ENCODE measurements at places on chromosomes 4 and X.

DNA sequence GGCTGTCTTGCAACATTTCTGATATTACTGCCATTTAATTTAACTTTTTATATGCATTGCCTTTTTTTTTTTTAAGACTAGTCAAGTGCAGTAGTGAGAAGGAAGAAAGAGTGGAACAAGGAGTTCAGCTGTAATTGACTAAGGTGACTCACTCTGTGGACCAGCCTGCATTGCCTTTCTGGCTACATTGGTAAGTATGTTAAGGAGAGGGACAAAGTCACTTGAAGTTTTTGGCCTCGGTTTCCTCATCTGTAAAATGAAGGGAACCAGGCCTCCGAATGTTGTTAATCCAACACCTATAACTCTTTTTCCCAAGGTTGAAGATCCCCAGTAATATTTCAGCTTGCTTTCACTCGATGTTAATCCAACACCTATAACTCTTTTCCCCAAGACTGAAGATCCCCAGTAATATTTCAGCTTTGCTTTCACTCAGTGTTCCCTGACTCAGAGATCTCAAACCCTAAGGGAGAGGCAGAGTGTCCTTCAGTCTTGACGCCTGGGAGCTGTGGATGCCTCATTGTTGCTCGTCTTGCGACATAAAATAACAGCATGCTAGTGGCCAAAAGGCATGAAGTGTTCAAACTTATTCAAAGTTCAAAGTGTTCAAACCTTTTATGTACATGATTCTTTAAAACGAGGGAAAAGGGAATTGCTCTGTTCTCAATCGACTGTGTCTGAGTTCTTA is 102.0 kb downstream of the SORBS2 start:
- no peak for DNase-seq

DNA sequence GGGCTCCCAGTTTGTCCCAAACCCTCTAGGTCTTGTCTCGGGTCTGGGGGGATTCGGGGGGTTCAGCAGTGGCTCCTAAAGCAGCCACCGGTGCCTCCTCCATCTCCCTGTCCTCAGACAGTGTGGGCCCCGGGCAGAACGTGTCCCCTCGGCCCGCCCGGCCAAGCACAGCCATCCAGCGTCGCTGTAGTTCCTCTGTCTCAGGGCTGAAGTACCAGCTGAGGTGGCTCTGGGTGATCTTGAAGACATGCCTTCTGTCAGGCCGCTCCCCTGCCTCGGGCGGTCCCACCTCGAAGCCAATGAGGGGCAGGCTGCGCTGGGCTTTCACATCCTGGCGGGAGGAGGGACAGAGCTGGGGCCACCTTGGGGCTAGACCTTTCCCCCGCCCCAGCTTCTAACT is 5.9 kb downstream of the TSR2 start:
- no peak for DNase-seq

DNA sequence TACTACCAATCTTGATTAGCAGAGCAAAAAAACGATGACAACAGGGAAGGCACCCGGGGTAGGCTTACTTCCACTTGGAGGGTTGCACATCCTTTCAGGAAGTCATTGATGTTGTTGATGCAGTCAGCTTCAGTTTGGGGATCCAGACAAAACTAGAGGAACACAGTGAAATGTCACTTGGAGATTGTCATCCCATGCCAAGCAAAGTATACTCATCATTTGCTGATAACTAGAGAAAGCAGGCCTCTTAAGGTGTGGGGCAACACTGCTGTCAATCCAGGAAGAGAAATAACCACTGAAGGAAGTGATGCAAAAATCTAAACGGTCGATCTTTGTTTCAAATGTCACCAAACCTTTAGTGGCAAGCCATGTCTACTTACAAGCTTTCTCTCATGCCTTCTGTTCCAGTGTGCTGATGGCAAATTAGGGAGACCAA is 1.4 kb downstream of the ARHGEF6 start:
- no peak for DNase-seq

- DNase-seq, result no peak
These were observed 178.5 kb downstream of the SHOX start for GRCh38 chrX:809081-809480.

GRCh38 chr4:52825460-52826090 is 36.5 kb upstream of the RASL11B start:
- no peak for DNase-seq

DNA sequence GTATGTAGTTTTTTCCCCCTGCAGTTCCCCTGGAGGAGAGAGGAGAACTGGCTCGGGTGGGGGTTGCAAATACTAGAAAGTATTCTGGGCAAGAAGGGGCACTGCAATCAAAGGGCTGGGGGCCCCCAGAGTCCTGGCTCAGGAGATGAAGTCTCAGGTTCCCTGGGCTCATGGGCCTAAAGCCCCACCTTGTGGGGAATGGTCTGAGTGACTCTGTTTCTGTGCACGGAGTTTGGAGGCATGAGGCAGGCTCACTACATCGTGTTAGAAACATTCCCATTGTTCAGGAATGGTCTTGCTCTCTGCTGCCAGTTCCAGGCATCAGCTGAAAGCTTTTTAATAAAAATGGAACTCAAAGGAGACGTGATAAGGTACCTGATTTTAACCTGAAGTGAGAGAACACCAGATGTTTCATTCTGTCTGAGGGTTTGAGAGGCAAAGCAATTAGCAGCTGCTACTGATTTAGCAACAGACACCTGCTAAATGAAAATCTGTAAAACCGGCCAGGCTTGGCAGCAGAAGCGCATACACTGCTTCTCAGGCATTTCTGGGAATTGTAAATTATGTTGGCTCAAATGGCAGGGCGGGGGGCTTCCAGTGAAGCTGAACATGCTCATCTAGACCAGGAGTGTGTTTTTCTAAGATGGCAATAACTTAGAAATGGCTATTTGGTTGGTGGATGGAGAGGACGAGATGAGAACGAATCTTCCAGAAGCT is 122.7 kb downstream of the TMEM164 start:
- no peak for DNase-seq

DNA sequence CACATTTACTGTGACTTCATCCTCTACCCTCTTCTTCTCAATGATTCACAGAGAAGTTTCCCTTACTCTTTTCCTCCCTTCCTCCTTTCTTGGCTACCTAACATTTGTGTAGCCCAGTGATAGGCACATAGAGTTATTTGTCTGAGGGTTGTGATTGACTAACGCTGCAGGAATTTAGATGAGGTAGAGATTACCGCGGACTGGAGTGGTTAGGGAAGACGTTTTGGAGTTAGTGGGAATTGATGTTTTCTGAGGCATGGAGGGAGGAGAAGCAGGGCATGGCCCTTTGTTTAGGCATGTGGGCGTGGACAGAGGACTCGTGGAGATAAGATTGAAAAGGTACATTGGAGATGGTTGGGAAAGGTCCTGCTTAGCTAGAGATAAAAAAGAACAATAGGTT is 246.7 kb downstream of the GPAT3 start:
- no peak for DNase-seq

- DNase-seq, result no peak
These were observed 56.2 kb upstream of the MAPK10 start for GRCh38 chr4:86416081-86416480.

GRCh38 chr4:21948347-21949072 is at the start of gene KCNIP4:
KCNIP4 (minus strand) TSS chr4:21948772.
- DNase-seq, result no peak

DNA sequence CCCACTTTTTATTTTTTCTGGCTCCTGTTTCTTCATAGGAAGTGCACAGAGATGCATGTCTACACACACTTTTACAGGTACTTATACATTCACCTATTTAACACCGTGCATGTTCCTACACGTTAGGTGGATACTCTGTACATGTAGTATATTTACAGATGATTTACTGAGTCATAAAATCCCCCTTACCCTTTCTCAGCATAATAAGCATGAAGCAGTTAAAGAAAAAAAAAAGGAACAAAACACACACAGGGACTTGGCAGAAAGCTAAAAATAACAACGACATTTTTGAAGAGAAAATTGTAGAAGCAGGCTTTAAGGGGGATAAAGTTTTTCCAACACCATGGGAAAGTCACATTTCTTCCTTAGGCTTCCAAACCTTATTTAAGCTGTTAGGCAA is 96.4 kb upstream of the IQCM start:
- DNase-seq, result no peak

DNA sequence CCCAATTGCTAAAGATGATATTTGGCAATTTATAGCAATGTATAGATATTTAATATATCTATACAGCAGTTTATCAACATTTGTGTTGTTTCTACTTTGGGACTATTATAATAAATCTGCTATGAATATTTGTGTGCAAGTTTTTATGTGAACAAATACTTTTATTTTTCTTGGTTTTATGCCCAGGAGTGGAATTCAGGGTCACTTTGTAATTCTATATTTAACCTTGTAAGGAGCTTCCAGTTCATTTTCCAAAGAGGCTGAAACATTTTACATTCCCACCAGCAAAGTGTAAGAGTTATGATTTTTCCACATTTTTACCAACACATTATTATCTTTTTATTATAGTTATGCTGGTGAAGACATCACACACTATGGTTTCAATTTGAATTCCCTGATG is 801.3 kb downstream of the PCDH18 start:
- no peak for DNase-seq

GRCh38 chrX:75303795-75304194 is 29.9 kb downstream of the UPRT start:
- no peak for DNase-seq

GRCh38 chrX:143437439-143437838 is 79.8 kb downstream of the SPANXN3 start:
- no peak for DNase-seq

GRCh38 chr4:170581322-170581721 is 491.6 kb upstream of the AADAT start:
- DNase-seq, result no peak

- no peak for DNase-seq
These were observed 145.0 kb upstream of the AADAT start for GRCh38 chr4:170234800-170235199.

- no peak for DNase-seq
These were observed 23.4 kb downstream of the CCNI start for GRCh38 chr4:77052352-77052751.

GRCh38 chrX:22165732-22166457 is 106.8 kb upstream of the CBLL2 start:
- no peak for DNase-seq

DNA sequence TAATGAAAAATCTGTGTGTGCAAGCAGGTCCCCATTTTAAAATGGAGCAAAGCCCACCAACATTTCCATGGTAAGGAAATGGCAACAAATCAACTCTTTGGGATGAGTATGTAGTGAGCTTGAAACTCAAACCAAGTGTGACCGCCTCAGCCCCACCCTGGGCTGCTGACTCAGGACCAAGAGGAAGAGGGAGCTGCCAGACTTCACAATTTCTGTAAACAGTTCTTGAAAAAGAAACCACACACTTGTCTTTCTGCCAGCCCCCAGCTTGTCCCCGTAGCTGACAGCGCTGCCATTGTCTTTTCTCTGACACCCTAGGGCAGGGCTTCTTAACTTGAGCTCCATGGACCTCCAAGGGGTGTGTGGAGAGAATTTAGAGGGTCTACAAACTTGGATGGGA is 10.3 kb downstream of the RTL5 start:
- peak; percentile 43 for DNase-seq

DNA sequence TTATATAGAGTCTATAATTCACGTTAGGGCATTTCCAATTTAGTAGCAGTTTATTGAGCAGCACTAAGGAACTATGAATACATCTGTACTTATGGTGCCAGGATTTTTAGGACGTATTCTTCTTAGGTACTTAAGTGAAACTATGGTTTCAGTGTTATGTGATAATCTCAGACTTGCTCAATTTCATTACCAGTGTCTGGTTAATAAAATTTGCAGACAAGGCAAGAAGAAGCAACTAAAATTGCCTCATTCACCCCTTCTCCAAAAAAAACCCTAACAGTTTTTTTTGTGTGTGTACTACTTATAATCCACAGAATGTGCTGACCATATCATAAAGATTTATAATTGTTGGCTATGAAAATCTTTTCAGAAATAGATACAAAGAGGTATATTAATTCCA is 6.0 kb upstream of the CXCL10 start:
- DNase-seq, result no peak

DNA sequence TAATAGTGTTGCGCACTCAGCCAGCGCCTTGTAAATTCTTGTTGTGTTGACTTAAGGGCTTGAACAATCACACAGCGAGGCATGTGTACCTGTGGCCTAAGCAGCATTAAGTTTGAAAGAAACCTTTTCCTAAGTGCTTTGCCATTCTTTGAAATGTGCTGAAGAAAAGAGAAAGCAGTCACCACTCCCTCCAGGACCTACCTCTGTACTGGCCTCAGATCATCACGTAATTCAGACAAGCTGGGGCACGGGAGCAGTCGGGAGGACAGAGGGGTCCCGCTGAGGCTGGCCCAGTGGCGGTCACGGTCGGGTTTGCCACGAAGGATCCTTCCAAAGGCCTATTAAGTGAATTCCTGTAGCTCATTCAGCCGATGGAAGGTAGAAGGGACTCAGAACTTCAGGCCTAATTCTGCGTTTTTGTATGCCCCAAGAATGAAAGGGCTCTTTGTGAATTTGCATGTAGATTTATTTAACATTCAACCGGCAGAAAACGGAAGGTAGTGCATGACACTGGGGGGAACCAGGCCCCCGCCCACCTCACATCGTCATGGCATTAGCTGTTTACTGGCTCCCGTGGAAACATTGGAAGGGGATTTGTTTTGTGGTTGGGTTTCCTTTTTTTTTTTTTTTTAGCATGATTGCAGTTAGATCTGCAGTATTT is 106.3 kb downstream of the TRAPPC11 start:
- no peak for DNase-seq

DNA sequence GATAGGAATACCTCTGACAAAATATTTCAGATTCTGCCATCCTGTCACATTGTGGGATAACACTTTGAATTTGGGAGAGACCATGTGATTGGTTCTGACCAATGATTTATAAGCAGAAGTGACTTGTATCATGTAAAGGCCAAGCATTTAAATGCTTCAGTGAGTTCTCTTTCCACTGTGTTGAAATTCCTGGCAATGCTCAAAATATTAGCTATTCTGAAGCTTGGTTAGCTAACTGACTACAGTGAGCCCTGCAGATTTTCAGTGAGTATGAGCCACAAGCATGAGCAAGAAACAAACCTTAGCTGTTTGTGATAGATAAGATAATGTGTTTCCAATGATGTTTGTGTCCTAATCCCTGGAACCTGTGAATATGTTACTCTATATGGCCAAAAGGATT is 562.8 kb upstream of the AADAT start:
- DNase-seq, result no peak

DNA sequence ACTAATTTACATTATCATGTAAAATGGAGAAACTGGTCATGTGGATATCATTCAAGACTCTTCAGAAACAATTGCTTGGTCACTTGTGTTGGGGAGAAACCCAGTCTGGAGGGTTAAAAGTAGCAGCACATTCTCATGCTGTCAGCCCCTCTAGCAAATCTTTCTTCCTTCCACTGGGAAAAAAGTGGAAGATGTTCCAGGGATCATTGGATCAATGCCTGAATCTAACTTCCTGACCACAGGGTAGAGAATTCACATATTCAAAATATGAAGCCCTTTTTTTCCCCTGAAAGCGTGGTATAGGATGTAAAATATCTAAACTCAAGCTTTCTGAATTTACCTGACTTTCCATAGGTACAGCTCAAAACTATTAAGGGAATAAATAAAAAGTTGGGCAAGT is 98.0 kb downstream of the CXCL13 start:
- no peak for DNase-seq

GRCh38 chrX:94492541-94492940 is 818.5 kb downstream of the FAM133A start:
- no peak for DNase-seq

All from DMS79 (cell line).